ENCODE measurements at places on chromosomes 4 and X.

- DNase-seq, result no peak
These were observed 4.0 kb upstream of the TAPT1 start for GRCh38 chr4:16230308-16230707.

DNA sequence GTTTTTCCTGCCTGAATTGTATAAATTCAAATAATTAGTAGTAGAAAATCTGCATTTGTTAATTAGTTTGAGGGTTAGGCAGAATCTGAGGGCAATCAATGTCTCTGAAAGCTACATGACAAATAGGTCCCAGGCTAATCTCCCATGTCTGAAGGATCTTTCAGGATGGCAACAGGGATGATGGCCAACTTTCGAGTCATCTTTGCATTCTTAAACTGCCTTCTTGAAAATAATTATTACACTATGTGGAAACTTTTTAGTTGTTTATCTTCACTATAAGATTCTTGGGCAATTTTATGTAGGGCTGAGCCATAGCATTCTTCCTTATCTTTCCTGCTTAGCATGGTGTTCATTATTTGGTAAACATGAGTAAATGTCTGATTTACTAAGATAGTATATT lies 490.3 kb upstream of the EPHA5 start:
- no peak for DNase-seq

- DNase-seq, result no peak
These were observed 91.3 kb upstream of the KLHL13 start for GRCh38 chrX:118207831-118208453.

DNA sequence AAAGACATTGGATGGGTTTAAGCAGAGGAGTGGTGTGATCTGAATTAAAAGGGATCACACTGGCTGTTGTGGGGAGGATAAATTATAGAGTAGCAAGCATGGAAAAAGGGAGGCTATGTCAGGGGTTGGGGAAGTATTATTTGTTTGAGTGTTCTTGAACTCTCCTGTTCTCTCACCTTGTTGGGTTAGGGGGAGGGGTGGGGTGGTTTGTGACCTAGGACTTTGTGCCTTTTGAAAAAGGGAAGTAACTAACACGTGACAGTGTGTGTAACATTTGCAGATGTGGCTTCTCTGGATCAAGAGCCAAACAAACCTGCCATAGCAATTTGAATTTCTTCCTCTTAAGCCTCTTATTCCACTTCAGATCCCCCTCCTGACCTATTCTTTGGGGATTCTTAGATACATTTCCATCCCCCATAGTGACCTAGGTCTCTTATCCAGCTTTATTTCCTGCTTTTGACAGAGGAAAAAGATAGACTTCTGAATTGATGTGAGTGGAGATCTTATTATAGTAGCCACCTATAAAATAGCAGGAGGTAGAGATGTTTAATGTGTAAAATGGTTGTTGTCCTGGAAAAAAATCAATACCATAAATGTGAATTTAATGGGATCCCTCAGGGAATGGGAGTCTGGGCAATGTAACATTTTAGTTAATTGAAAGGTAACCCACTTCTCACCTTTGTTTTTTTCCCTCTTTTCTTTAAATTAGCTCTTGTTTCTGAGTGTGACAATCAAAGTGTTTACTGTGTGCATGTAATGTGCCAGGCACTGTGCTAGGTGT lies 120.4 kb downstream of the CT47B1 start:
- DNase-seq, result no peak

GRCh38 chrX:87706134-87706533 lies 188.5 kb downstream of the KLHL4 start:
- no peak for DNase-seq

DNA sequence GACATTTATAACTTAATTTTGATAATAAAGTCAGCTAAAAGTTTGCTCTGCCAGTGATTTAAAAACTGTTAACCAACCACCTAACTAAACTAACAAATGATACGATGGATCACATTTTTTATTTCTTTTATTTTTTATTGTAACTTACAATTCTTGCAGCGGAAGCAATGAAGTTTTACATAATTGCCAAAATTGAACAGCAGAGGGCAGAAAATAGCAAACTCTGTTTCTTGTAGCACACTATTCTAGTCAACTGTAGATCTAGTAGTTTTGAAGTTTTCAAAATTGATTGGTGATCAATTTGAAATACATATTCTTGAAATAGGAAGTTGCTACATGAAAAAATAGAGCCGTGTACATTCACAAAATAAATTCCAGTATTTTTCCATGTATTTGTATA lies 2.8 kb upstream of the GRIA2 start:
- DNase-seq, result no peak

GRCh38 chr4:180909279-180909678 lies 1333.9 kb upstream of the TENM3 start:
- no peak for DNase-seq

DNA sequence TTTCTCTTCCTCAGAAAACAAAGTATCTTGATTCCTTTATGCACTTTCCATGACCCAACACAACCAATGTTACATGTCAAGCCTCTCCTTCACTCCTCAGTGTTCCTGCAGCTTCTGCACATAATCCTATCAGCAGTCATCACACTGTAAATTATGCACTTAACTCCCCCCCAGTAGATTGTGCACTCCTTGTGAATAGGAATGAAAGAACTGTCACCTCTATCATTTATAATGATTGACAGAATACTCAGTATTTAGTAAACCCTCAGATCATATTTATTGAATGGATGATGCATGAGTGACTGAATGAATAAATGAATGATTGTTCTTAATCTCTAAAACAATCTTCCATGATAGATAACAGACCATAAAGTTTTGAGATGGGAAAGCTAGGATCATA lies 253.3 kb downstream of the HS3ST1 start:
- no peak for DNase-seq

GRCh38 chr4:184503869-184504300 lies 29.5 kb upstream of the IRF2 start:
- no peak for DNase-seq

GRCh38 chr4:153310793-153311192 lies 33.7 kb upstream of the MND1 start:
- DNase-seq, result no peak

GRCh38 chr4:106333186-106333585 lies 16.8 kb downstream of the AIMP1 start:
- no peak for DNase-seq

- DNase-seq, result no peak
These were observed 184.1 kb downstream of the MID1IP1 start for GRCh38 chrX:38985375-38985774.

GRCh38 chr4:7364979-7365378 lies 69.8 kb downstream of the PSAPL1 start:
- no peak for DNase-seq

DNA sequence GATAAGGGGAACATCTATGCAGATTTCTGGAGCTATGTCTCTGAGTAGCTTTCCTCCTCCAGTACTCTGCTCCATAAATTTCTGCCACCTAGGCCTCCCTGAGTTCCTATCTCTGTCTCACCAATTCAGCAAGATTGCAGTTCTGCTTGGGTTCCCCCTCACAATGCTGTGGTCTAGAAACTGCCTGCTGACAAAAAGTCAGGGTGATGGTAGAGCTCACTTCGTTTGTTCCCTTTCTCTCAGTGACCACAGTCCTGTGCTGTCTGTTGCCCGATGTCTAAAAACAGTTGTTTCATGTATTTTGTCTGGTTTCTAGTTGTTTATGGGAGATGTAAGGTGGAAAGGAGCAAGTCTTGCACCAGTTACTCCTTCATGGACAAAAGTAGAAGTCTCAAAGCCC lies 41.1 kb downstream of the AMMECR1 start:
- DNase-seq, result no peak

DNA sequence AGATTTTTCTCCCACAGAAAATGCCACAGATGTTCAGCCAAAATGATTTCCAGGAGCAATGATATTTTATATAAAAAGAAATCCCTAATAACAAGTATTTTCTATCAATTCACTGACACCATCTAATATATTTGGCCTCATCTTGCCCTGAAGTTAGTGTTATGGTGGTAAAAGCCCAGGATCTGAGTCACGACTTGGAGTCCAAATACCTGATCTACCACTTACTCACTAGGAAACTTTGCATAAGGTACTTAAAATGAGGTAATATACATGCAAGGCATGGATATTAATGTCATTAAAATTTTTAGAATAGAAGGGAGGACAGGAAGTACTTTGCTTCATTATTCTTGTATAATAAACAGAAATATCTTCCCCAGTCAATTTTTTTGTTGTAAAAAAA lies 16.3 kb downstream of the PPP3CA start:
- no peak for DNase-seq

- no peak for DNase-seq
These were observed 99.4 kb upstream of the MAB21L2 start for GRCh38 chr4:150482581-150482980.

DNA sequence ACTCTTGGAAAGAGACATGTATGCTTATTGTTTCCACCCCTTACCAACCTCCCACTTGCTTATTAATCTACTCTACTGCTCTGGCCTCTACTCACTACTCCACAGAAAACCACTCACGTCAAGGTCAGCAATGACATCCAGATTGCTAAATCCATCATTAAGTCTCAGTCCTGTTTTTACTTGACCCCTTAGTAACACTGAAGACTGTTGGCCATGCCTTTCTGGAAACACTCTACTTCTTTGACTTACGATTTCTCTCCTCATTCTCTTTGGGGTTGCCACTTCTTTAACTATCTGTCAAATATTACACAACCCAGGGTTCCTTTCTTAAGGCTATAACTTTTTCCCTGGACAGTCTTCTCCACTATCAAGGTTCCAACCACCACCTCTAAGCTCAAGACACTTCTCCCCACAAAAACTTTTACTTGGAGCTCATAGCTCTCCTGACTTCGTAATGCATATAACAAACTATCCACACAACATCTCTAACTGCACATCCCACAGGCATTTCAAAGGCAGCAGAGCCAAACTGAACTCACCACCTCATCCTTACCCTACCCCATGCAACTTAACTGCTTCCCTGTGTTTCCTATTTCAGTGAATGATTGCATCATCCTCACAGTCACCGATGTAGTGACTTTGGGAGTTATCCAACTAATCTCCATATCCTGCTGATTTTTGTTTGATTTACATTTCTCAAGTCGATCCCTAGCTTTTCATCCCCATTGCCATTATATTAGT lies 15.8 kb upstream of the MAGEA4 start:
- no peak for DNase-seq

DNA sequence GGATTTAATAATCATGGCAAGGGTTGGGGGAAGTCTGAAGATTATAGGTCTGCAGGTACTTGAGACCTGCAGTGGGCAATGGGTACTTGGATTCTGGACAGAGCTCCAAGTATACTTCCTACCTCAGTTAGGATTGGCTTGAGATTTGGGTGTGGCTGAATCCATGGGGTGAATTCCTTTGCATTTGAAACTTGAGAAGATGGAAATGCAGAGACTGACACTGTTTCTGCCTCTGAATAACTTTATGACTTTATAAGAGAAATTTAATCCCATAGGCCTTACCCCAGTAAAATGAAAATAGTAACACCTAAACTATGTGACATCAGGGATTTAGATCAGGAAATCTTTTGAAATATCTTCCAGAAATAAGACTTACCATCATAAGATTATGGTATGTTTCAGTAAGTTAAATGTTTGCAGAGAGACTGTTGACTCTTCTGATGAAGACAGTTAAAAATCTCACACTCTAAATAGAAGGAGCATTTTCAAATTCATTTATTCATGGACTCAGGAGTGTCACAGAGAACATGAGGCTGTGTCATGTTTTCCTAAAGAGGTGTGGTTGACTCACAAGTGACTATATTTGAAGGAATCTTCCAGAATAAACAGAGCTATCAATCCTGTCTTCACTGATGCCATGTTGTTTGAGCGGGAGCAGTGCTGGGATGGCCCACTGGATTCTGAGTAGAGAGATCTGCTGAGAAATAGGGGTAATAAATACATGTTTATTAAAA lies 513.5 kb upstream of the NR3C2 start:
- no peak for DNase-seq

- DNase-seq, result no peak
These were observed 44.4 kb downstream of the TSC22D3 start for GRCh38 chrX:107730991-107731766.

DNA sequence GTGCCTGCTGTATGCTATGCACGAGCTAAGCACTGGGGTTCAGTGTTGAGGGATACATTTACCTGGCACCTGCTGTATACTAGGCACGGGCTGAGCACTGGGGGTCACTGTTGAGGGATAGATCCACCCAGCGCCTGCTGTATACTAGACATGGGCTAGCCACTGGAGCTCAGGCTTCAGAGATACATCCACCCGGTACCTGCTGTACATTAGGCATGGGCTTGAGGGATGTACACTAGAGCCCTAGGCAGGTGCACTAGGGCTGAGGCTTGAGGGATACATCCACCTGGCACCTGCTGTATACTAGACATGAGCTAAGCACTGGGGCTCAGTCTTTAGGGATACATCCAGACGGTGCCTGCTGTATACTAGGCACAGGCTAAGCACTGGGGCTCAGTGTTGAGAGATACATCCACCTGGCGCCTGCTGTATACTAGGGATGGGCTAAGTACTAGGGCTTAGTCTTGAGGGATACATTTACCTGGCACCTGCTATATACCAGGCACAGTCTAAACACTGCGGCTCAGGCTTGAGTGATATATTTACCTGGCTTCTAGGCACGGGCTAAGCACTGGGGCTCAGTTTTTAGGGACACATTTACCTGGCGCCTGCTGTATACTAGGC lies 92.7 kb downstream of the ADRA2C start:
- DNase-seq, result no peak

GRCh38 chrX:47958761-47959342 lies 44.9 kb downstream of the ZNF182 start:
- DNase-seq, result no peak

GRCh38 chrX:80354966-80355465 lies 65.2 kb upstream of the TENT5D start:
- no peak for DNase-seq

GRCh38 chr4:8540586-8540985 lies 39.6 kb upstream of the GPR78 start:
- no peak for DNase-seq

GRCh38 chr4:7224001-7224400 lies 31.7 kb downstream of the SORCS2 start:
- DNase-seq, result no peak

GRCh38 chr4:125346616-125347015 lies 31.9 kb downstream of the FAT4 start:
- DNase-seq, result no peak

DNA sequence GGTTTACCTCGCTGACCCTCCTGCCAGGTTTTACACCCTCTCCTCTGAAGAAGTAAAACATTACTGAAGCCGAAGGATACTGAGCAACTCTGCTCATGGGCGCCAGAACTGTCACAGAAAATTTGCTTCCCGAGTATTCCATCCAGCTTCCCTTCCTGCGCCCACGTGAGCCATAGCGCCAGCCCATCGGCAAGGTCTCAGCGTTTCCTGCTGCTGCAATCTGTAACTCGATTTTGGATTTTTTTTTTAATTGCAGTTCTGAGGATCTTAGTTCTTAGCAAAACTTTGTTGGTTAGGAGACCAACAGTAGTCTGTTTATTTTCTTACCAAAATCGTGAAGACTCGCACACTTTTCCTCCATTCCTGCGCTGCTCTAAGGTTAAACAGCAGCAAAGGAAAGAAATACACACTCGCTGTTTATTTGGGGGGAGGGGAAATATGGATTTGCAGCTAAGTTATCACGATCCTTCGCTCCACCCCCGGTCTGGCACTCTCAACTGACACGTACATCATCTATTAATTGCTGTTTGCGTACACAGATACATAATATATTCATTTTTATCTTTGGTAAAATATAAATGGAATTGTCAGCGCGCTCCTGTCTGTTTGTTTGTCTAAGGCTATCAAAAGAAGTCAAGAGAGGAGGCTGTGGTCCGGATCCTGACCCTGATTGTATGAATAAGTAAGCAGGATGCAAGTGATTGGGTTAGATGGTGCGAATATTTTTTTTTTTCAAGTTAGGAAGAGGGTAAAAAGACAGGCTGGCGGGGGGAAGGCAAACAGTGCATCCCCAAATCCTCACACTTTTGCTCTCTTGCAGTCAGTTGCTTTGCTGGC lies at the start of gene TLL1:
Gene TLL1, plus strand, starts transcription at position 777 of the 837 bp plus-strand sequence. CDS start 668 bp downstream, outside the sequence.
- DNase-seq, result no peak
